ENCODE measurements at places on chromosomes 6 and 20.

- no peak for DNase-seq
Measured at GRCh38 chr6:114648847-114649246, 306.0 kb upstream of the HS3ST5 start.

DNA sequence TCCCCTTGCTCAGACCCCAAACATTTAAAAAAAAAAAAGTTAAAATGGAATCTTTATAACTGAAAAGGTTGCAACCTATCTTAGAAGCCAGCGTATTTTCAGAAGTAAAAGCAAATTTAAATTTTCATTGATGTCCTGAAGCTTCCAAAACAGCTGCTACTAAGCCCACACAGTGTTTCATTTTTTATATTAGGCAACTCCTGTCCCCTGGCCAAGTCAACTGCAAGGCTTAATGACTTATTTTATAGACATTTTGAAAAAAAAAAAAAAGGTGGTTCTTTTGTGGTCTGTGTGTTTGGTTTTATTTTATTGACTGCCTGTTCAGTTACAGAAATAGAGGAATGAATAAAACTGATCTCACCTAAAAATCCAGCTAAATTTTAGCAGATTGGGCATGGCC, 13.0 kb downstream of the CFAP61 start:
- DNase-seq: no peak

DNA sequence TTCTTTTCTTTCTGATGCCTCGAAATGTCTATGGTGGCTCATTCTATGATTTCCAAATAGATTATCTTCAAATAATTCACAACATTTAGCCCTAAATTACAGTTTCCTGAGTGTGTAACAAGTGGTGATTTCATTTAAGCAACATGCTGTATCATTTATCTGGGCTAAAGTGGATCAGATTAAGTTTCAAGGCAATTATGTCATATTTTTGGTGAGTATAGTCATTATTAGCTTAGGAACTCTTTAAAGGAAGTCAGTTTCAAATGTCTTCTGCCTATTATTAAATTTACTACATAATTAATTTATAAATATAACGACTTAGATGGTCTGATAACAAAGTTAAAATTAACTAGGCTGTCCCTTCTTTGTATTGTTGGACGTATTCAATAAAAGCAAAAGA, 847.9 kb upstream of the FLRT3 start:
- DNase-seq: no peak

DNA sequence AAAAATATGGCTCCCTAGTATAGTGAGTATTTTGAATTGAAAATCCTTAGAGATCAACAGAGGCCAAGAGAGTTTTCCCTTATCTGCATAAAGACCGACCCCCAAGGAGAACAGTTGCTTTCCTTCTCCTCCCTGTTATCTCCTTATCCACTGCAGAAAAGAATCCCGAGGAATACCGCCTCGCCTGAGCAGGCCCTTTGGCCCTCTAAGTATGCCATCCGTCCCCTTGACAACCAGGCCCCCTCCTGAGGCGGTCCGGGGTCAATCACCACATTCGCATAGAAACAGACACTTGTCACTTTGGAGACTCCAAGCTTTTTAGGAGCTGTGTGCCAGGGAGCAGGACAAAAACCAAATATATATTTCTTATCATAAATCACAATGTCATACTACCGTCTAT, 15.9 kb upstream of the GGTLC1 start:
- DNase-seq: no peak

DNA sequence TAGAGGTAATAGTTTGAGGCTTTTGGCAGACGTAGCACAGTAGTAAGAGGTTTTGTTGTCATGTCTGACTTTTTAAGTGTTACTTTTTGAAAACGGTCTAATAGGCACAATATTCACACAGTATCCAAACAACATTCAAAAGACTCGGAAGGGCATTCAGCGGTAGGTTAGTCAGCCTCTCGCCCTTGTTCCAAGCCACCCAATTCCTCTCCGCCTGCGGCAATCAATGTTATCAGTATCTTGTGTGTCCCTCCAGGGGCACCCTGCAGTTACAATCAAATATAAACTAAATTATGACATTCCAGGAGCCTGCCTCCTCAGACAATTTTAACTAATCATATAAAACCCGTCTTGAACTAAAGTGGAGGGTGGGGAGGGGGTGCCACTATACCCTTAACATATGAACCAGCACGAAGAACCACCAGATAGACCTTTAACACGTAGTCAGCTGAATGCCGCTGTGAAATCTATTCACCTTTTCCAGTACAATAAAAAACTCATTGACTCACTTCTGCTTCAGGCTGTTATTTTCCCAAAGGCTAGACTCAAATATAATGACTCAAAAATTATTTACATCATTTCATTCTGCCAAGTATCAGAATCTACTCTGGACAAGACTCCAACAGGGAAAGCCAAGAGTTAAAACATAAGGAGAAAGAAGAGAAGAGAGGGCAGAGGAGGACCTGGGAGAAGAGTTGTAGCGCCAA, 1.6 kb downstream of the TENT5A start:
- no peak for DNase-seq

- peak; percentile 49 for DNase-seq
Measured at GRCh38 chr20:53598140-53599043, 4.8 kb upstream of the ZNF217 start.

GRCh38 chr20:23092384-23092756, 6.2 kb upstream of the CD93 start:
- no peak for DNase-seq
